Adrenal gland (tissue), 19 donors: ENCODE measurements at places on chromosomes 6 and 20.

GRCh38 chr20:35225319-35226125 is 968 bp upstream of the MMP24 start:
- no peak for DNase-seq

DNA sequence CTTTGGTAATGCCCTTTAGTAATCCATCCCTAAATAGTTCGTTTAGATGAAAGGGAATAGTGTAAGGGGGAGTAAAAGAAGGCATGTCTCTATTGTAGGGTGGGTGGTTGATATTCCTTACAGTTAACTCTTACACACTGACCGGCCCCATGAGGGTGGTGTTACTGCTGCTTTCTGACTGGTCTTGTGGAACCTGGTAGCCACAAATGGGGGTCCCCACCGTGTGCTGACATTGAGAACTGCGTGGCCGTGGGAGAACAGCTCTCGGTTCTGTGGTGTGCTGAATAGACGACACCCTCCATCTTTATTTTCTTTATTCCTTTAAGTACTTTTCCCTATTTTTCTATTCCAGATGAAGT is 19.3 kb downstream of the MRAP2 start:
- no peak for DNase-seq

- DNase-seq = no peak
Observed at GRCh38 chr6:164554226-164554625, 755.2 kb downstream of the C6orf118 start.

- DNase-seq = no peak
Observed at GRCh38 chr6:141677598-141678211, 455.0 kb upstream of the GJE1 start.

DNA sequence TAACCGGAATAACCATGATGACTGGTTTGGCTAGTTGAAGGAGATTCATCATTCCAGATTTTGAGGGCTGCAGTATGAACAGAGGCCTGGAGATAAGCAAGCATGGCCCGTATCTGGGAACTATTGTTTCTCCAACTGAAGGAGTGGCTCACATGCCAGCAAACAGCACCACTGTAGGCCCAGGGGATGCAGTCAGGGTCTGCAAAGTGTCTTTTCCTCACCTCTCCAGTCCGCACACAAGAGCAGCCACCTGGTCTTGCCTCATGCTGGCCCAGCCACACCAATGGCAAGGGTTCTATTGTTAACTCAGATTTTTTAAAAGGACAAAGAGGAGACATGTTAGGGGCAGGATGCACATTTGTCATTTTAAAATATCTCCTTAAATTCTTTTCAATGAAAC is 55.1 kb downstream of the KIZ start:
- no peak for DNase-seq

DNA sequence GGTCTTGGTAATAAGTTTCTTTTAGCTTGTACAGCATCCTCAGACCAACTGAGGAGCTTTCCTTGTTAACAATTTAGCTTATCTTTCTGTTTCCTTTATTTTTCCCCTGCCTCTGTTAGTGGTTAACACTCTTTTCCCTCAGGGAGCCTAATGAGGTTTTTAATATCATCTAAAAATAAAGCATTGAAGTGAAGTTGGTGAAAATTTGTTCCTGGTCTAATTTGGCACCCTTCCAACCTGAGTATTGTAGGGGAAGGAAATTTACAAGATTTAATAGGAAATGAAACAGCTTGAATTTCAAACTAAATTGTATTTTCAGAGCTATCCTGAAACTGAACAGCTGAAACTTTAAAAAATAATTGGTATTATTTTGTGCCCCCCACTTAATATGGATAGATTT is 28.1 kb upstream of the VAPB start:
- no peak for DNase-seq

DNA sequence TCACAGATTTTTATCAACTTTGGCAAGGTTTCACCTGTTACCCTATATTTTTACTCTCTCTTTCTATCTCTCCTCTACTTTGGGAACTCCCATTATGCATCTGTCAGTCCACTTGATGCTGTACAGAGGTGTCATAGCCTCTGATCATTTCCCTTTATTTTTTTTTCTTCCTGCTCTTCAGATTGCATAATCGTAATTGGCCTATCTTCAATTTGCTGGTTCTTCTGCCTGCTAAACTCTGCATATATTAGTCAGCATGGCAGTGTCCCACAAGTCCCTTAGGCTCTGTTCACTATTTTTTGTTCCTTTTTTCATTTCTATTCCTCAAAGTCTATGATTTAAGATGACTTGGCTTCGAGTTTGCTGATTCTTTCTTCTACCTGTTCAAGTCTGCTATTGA is 44.7 kb upstream of the MICB start:
- no peak for DNase-seq

DNA sequence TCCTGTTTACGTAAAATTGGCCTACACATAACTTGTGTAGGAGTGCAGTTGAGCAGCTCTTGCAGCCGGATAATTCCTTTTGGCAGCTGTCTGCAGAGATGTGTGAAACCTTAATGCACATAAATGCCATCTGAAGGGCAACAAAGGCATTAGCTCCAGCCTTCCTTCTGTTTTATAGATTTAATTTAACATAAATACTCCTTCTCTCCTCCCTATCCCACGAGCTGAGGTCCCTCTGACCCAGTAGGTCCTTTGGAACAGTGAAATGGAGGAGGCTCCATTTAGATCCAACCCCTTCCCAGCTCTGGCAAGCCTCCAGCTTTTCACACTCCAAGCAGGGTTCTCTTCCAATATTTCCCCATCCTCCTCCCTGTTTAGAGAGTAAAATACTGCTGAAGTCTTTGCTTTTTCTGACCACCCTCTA is 6.5 kb downstream of the PLEKHG1 start:
- no peak for DNase-seq

DNA sequence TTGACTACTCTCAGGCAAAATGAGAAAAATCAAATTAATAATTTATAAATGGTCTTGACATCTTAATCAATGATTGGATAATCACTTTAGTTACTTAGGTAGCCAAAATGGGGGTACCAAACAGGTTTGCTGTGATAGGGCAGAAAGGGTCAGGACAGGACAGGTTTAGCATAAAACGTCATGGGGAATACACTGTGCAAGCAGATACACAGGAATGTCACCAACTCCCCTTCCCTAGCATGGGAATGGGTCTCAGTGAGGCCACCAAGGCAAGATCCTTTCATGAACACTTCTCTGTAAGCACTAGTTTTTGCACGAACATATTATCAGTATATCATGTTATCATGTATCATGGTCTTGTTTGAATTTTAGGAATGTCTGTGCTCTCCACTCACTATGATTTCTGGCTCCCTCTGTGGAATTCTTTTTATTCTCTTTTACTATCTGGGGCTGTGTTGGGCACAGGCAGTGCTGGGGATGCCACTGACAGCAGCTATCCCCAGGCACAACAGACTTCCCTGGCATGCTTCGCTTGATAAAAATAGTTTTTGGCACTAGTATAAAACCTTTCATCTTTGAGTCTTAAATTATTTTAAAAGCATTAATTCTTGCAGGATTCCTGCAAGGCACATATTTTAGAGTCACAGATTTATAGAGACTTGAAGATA is 18.3 kb downstream of the PTCHD4 start:
- no peak for DNase-seq

- no peak for DNase-seq
Observed at GRCh38 chr6:44737829-44738528, 350.5 kb downstream of the CDC5L start.

DNA sequence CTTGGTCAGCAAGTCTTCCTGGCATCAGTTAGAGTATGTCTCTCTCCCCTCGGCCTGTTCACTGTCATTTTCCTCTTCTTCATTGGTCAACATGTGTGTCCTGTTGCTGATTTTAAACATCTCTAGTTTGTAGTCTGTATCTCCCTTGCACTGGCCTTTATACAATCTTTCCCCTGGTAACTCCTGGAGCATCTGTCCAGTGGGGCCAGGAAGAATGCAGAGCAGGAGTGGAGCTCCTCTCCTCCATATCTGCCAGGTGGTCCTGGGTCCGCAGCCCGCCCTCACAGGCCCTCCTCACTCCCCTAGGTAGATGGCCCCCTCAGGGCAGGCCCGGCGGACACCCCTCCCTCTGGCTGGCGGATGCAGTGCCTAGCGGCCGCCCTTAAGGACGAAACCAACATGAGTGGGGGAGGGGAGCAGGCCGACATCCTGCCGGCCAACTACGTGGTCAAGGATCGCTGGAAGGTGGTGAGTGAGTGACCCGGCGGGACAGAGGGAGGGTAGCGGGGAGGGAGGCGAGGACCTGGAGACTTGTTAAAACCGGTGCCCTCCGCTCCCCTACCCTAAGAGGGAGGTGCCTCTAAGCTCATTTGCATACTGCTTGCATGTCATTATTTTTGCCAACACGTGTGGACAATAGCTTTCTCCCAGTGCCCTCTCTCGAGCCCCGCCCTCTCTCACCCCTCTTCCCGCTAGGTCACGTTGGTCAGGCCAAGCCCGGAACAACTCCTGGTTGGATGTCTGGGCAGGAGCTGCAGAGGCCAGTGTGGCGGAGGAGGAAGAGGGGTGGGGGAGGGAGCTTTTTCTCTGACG is 3.2 kb downstream of the TTBK1 start:
- DNase-seq = peak; percentile 89

GRCh38 chr6:15362274-15363160 is 116.6 kb downstream of the JARID2 start:
- no peak for DNase-seq

GRCh38 chr20:10629946-10630650 is 43.7 kb downstream of the JAG1 start:
- no peak for DNase-seq

DNA sequence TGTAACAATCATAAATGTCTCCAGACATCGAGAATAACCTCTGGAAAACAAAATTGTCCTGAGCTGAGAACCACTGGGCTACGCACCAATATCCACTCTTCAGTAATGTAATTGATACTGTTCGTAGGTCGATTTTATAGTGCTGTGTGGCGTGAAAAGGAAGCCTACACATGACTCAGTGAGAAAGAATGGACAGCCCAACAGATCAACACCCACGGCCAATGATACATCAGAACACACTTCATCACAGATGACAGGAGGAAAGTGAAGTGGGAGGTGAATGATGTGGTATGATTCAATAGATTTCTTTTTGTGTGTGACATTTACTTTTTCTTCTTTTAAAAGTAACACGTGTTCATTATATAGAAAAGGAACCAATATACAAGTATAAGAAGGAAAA is 93.5 kb downstream of the RPS12 start:
- DNase-seq = no peak

- no peak for DNase-seq
Observed at GRCh38 chr20:38095017-38095686, 61.6 kb downstream of the RPRD1B start.
